ENCODE measurements at places on chromosomes 2 and 18. TPM values are rescaled to one million over a fixed set of nuclear protein-coding genes. Genes with fewer than 3 reads are reported as not detected.
A peak's percentile ranks its signal among the peaks of the same experiment; 100 is the strongest.

DNA sequence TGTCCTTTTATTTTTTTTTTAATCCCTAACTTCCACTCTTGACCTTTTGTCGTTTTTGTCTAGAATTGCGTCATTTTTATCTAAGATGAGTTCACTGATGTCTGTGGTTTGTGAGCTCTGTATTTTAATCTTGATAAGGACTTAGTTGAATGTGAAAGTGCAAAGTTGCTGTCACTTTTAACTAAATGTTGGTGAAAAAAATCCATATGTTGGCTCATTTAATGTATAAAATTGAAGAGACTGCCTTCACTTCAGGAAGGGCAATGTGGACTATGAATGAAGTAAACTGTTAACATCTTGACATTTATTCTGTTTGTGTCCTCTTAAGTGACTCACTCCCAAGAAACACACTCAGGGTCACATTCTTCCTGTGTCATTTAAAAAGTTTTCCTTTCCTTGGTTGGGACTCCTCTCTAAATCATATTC, 256.6 kb upstream of the RASGRP3 start:
- DNase-seq, result peak; percentile 67

- DNase-seq, result no peak
These were observed 427 bp downstream of the RBKS start for GRCh38 chr2:27889774-27890145.

DNA sequence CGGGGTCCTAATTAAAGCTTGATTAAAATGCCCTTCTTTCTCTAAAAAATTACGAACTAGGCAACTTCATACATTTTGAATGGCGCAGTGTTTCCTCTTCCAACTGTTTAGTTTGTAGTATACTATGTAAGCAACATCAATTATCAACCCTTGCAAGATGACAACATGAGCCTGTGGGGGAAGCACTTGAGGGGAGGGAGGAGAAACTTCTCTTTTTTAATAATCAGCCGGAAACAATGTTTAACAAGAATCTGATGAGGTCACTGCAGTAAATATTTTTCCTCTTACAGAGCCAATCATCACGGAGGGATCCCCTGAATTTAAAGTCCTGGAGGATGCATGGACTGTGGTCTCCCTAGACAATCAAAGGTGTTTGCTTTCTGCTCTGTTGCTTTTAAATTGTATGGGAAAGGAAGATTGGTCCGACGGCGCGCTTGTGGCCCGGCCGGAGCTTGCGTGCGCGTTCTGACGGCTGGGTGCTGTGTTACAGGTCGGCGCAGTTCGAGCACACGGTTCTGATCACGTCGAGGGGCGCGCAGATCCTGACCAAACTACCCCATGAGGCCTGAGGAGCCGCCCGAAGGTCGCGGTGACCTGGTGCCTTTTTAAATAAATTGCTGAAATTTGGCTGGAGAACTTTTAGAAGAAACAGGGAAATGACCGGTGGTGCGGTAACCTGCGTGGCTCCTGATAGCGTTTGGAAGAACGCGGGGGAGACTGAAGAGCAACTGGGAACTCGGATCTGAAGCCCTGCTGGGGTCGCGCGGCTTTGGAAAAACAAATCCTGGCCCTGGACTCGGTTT, 5.3 kb upstream of the DLX1 start:
- no peak for DNase-seq

GRCh38 chr2:121075006-121075551, 209.9 kb downstream of the TFCP2L1 start:
- DNase-seq, result peak; percentile 91

DNA sequence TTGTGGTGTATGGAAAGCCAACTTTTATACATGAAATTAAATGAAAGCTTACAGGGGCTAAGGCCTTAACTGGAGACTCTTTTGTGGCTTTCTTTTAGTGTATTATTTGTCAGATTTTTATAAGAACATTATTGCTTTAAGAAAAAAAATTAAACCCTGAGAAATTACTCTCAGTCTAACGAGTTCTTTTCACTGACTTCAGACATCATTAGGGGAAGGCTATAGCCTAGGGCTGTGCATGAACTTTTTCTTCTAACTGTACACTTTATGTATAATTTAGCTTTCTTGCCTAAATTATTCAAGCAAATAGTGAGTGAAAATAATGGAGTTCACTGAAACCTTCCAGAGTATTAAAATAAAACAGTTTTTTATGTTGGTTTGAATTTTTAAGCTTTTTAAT, 151.1 kb upstream of the MEIS1 start:
- no peak for DNase-seq

DNA sequence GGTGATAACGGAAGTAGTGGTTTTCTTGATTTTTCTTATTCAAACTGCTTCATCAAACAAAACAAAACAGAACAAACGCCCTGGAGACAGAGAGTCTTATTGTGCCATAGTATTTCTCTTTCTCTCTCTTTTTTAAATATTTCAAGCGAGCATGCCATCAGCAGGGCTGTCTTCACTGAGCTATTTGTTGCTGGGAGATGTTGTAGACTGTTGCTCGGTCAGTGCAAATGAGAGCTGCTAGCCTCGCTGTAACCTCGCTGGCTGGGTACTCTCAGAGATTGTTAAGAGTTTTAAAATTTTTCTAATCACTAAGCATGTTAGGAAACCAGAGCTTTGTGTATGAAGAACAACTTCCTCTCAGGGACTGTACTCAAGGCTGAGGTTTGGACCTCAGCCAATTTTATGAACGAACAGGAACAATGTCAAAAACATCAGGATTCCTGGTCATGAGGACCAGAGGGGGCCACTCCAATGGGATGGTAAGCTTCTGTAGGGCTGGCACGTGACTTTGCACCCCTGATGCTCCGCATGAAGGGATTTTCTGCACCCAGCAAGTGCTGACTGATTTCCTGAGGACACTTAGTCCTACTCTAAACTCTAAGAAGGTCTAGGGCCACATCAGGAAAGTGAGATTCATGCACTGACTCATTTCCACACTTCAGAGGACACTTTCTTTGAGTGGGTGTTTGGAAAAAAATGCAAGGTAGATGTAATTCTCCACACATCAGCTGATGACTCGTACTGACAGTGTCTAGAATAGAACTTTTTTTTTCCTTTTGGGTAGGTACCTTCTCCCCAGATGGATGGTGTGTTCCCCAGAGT, 59.8 kb upstream of the IL1R1 start:
- DNase-seq, result no peak

DNA sequence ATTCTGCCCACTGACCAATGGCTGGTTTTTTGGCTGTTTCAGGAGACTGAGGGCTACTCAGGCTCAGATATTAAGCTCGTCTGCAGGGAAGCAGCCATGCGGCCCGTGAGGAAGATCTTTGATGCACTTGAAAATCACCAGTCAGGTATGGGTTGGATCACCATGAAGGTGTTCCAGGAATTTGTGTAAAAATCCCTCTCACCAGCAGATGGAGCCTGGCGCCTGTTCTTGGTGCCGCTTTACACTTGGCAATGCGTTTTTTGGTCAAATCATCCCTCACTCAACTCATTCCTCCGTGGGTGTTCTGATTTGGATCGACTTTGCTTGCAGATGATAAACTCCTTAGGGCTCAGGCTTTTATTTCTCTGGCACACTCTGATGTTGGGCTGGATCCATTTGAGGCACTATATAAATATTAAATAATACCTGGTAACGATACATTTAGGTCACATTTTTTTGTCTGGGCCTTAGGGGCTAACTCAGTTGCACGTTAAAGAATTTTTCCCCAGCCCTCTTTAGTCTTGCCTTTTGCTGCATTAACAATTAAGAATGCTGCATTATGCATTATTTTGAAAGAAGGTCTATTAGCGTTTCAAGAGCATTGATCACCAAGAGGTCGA, 50.0 kb downstream of the HDHD2 start:
- DNase-seq, result peak; percentile 22

DNA sequence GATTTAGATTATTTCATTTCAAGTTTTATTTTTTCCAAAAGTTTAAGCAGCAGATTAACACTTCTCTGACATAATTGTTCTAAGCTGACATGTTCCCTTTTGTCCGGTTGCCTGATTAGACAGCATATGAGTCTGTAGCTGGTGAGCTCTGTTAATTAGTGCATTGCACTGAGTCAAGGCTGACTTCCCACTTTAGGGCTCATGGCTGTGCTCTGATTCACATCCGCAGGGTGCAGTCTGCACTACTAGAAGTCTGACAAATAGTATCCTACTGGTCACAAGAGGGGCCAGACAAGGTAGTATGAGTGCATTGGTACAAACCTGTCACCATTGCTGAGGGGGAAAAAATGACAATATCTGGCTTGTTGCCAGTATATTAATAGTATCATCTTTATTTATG, 443.9 kb upstream of the ZNF804A start:
- no peak for DNase-seq

DNA sequence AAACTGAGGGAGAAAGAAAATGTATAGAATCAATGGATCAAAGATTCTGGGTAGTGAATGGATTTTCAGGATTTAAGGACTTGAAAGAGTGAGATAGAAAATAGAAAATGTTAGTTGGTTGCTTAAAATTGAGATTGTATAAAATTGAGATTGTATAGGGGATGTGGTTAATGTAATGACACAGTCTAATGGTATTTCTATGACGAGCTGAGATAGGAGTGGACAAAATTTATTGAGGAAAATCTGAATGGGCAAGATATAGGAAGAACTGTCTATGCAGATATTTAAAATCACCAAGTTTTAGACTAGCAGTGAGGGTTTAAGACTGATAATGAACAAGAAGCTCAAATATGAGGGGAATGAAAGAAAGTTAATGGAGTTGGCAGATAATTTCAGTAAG, 406.6 kb downstream of the NYAP2 start:
- DNase-seq, result no peak

DNA sequence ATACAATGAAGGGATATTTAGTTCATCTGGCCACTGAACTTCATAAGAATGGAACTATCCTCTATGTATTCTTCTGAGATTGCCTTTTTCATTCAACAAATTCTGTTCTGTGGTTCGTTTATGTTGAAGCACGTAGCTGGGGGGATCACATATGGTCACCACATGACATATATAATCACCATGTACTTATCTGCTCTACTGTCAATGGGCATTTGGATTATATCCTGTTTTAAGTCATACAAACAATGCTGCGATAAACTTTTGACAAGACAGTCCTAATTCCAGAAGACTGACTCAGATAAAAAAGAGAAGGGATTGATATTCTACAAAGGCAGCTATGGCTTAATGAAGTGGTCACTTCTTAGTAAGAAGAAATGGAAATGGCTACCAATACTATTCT, 116.0 kb upstream of the CCDC195 start:
- DNase-seq, result no peak

- no peak for DNase-seq
These were observed 37.8 kb downstream of the GATA6 start for GRCh38 chr18:22207021-22207758.

DNA sequence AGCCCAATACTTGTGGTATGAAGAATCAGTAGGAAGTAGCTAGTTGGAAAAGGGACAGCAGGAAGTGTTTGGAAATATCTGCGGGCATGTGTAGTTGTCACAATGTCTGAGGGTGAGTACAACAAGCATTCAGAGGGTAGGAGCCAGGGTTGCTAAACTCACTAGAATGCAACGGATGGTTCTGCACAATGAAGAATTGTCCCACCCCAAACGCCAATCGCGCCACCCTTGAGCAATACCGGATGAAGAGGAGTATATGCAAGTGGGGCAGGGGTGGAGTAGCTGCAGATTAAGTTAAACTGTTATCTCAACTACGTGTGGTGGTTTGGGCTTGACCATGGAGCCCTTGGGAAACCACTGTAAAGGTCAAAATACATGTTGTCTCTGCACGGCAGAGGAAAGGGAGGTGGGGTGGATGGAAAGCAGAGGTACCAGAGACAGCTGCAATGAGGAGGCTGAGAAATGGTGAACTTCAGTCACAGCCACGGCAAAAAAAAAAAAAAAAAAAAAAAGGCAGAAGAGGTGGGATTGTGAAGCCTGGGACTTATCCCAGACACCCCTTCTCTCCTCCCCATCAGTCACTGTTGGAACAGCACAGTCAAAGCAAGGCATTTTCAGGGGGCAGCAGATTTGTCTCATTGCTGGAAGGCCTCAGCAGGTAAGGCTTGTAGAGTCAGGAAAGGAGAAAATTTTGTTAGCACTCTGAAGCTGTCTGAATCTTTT, 5.2 kb downstream of the CCL20 start:
- DNase-seq, result peak; percentile 96

ERICH2 gene
- polyA plus RNA-seq, result not detected

HAUS1 gene
- polyA plus RNA-seq, result 55.8 TPM

EPB41L3 gene
- 0.37 TPM for polyA plus RNA-seq

CCDC74B gene
- polyA plus RNA-seq, result 4.8 TPM

ZNF385B gene
- polyA plus RNA-seq, result not detected

TEKT4 gene
- not detected for polyA plus RNA-seq
